ENCODE measurements at places on chromosomes 11 and 22.

DNA sequence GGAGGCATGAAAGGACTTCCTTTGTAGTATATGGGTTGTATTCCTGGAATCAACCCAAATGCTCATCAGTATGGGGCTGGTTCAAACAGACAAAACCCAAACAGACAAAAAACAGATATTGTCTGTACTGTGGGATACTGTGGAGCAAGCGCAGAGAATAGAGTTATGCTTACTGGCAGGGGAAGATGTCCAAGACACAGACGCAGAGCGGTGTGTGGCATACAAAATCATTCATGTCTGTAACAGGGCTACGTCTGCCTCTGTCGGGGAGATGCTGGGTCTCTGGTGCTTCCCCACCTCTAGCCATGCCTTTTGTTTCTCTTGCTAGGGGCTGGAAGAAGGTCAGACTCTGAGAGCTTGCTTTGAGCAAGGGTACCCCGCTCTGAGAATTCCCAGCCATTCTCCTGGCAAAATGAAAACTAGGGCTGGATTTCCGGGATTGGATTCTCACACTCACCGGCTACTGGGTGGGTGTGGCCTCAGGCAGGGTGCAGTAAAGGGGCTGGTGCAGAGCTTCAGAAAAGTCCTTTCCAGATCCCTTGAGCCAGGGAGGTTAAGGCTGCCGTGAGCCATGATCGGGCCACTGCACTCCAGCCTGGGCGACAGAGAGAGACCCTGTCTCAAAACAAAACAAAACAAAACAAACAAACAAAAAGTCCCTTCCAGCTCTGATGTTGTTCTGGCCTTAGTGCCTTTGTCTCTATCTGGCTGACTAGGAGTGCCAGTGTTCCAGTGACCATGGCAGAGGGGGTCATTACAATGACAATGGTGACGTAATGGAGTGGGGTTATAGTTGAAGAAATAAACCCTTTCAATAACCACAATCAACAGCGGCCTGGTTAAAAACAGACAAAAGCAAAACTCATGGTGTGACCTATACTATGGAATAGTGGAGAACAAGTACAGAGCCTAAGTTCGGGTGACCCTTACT lies 2.9 kb upstream of the ABCC8 start:
- no peak for DNase-seq

DNA sequence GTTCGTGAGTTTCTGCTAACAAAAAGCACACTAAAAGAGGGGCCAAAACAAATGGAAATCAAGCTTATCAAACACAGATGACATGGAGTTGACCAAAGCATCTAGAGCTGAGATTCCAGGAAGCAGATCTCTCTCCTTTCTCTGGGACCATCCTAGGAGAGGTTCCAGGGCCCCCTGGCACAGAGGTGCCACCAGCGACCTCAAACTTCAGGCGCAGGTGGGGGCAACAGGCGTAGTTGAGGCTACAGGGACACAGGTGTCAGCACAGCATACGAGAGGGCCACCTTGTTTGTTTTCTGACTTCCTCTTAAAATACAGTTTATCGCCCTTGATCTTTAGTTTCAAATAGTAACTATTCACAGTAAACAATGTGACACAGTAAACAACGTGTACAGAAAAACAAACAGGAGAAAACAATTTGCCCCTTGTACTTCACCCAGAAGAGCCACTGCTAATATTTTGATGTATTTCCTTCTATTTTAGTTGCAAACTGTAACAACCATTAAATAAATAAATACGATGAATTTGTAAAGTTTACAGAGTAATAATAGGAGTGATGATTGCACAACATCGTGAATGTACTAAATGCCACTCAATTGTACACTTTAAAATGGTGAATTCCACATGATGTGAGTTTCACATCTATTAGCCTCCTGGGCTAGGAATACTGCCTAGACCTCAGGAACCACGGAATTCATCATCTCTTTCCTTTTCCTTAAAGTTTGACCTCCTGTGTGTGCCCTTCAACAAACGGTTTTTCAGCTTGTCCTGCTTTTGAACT lies 52.2 kb downstream of the IGLL5 start:
- DNase-seq: no peak

- no peak for DNase-seq
Observed at GRCh38 chr11:123384116-123384515, 46.0 kb upstream of the GRAMD1B start.

DNA sequence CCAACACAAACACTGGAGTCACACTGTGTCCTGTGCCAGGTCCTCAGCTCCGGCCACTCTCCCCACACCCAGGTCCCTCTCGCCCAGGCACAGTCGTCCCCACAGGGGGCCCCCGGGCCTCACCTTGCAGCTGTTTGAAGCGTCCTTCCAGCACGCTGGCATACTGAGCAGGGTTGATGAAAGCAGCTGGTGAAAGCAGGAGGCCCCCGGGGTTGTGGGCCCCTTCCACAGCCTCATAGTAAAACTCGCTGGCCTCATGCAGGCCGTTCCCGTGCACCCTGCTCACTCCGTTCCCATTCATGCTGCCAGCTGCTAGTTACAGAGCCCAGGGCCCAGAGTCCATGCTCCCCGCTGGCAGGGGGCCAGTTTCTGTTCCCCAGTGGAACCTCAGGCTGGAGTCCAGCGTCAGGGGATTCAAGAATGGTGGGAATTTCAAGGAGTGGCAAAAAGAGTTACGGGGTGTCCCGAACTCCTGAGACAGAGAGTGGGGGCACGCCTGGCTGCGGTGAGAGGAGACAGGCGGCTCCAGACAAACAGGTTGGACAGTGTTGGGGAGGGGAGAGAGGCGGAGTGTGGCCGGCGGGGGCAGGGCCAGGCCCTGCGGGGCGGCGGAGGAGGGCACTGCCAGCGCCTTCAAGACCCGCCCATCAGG lies 10.6 kb downstream of the SPTBN2 start:
- no peak for DNase-seq

GRCh38 chr11:111370902-111371578 lies 8.0 kb downstream of the POU2AF1 start:
- DNase-seq: no peak

- DNase-seq: peak; percentile 91
Observed at GRCh38 chr11:14904745-14905103, 12.7 kb upstream of the CYP2R1 start.

DNA sequence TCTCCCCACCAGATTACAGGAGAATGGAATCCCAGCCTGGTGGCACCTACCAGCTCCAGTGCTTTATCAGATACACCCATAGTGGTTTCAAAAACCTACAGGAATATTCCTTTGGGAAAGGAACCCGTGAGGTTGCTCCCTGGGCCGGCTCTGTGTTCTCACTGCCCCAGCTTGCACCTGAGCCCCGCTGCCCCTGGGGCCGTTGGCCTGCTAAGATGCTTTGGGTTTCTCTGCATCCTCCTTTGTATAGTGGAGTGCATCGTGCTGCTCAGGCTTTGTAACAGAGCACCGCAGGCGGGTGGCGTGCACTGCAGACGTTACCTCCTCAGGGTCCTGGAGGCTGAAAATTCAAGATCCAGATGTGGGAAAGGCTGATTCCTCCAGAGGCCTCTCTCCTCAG lies 414.1 kb downstream of the BRD1 start:
- DNase-seq: no peak

- DNase-seq: no peak
Observed at GRCh38 chr22:23829845-23830372, 8.9 kb downstream of the DERL3 start.

All from stimulated activated CD4-positive, alpha-beta T cell treated with anti-CD3 and anti-CD28 coated beads, Interleukin-4, amount 100 ng/mL, for 48 hours (primary cell).